ENCODE measurements at places on chromosomes 11 and 22.

- DNase-seq: no peak
Measured at GRCh38 chr22:25941365-25941960, 199.5 kb downstream of the MYO18B start.

GRCh38 chr22:22892096-22893052, 4.8 kb downstream of the IGLL5 start:
- DNase-seq: no peak

DNA sequence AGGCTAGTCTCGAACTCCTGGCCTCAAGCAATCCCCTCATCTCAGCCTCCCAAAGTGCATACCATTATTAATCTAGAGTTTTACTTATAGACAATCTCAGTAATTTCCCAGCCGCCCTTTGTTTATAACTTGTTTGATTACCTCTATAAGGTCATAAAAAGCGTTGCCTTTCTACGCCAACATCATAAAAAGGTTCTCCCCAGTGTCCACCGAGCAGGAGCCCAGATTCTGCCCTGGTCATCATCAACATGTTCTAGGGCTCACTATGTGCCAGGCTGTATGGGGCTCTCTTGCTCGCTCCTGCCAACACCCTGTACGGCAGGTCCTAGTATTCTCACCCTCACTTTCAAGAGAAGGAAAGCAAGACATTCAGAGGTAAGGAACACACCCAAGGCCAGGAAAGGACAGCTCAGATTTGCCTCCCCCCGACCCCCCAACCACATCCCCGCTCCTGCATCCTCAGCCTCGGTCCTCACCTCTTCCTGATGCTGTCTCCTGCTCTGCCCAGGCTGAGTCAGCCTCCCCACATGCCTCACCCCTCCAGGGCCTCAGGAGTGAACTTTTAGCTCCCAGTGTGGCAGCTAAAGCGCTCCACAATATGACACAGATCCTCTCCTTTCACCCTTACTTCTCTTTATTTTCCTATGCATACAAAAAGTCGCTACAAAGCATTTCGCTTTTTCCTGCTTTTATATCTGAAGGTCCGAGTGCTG, 14.3 kb downstream of the ARFGAP3 start:
- no peak for DNase-seq

DNA sequence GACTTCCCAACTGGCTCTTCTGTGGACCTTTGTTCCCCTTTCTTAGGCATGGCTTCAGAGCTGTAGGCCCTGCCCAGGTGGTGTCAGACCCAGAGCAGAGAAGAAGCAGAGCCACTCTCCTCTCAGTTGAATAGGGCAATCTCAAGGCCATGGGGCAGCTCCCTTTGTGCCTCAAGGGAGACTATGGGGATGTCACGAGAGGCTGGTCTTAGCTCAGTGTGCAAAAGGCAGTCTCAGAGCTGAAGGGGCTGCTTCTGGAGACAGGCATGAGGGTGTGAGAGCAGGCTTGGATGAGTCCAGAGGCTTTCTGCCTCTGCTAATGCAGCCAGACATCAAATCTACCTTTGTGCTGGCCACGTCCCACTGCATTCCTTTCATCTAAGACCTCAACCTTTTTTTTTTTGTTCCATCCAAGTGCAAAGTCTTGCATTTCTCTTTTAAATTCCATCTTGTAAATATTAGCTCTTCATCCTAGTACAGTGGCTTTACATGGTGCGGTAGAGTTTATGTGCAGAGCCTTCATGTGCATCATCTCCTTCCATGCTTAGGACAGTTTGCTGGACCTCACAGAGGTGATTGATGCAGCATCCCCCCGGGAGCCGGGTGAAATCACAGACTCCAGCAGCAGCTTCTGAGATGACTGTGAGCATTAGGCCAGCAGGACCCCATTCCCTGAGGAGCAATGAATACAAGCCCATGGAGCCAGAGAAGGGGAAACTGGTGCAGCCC, 34.2 kb upstream of the FCHSD2 start:
- no peak for DNase-seq

GRCh38 chr11:33539751-33540150, 160.9 kb downstream of the C11orf91 start:
- DNase-seq: no peak

DNA sequence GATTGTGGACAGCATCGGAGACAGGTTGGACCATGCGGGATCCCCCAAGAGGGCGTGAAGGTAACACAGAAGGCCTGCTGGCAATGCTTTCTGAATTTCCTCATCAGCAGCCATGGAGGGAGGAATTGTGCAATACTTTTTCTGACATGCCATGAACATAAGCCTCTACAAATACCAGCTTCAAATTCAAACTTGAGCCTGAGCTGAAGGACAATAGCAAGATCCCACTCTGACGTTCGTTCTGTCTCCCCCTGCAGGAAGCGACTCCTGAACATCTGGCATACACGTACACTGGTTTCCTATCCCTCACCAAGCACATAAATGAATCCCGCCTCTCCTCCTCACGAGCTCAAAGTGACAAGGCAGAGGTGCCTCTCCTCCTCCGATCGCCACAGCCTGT, 312.2 kb downstream of the BRD1 start:
- no peak for DNase-seq

DNA sequence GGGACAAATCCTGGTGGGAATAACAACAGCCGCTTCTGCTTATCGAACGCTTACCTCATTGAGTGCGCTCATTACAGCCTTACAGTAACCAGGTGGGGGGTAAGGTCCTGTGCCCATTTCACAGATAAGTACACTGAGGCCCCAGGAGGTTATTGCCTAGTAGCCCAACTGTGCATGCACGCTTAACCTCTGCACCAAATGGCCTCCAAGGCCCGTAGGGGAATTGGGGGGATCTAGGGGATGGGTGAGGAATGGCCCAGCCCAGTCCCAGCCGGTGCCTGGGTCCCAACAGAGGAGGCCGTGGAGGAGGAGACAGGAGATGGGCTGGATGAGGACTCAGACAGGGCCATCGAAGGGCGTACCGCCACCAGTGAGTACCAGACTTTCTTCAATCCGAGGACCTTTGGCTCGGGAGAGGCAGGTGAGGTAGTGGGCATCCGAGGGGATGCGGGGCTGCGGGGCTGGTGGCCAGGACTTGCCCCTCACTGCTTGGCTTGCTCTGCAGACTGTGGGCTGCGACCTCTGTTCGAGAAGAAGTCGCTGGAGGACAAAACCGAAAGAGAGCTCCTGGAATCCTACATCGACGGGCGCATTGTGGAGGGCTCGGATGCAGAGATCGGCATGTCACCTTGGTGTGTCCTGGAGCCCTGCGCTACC, 7.3 kb downstream of the F2 start:
- DNase-seq: no peak

GRCh38 chr11:46729110-46730027, 10.4 kb downstream of the F2 start:
- DNase-seq: no peak

- no peak for DNase-seq
Measured at GRCh38 chr11:3855808-3856491, 486 bp downstream of the STIM1 start.

DNA sequence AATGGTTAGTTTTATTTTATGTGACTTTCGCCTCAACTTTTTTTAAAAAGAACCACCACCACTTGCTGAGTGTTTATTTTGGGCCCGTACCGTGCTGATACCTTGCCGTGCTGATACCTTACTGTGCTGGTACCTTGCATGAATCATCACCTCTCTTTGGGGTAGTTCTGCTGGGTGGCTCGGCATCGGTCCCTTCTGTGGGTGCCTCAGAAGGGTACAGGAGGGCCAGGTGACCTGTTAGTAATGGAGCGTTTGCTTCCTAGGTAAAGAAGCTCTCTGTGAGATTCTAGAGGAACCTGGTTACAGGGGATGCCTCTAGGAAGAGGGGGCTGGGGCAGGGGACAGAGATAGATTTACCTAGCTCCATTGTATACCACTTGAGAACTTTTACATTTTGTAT, 17.1 kb downstream of the TOM1 start:
- DNase-seq: no peak

DNA sequence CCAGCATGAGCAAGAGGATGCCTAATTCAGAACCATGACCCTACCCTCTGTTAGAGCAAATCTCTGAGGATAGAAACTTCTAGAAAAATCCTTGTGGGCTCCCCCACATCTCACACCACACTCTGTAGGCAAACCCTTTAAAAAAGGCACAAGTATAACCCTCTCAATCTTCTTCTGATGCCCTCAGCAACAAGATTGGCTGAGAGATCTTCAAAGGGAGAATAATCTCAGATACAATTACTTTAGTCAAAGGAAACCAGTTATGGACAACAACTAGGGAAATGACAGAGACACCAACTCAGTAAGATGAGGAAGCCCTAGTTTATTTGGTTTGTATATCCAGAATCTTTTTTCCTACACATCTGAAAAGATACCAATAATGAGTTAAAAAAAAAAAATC, 49.2 kb downstream of the LIF start:
- no peak for DNase-seq

DNA sequence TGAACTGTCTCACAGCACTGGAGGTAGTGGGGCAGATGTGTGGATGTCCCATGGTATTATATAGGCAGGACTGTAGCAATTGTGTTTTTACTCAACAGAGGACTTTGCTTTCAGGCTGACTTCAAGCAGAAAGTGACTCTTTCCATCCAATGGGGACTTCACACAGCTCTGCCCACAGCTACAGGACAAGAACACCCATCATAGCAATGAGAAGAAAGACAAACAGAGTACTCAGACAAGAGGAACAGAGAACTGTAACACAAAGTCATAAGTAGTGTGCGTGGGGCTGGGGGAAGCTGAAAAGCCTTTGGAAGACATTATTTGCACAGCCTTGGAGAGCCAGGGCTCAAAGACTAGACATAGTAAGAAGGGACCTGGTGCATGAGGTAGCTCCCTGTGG, 70.3 kb downstream of the CCDC81 start:
- no peak for DNase-seq

DNA sequence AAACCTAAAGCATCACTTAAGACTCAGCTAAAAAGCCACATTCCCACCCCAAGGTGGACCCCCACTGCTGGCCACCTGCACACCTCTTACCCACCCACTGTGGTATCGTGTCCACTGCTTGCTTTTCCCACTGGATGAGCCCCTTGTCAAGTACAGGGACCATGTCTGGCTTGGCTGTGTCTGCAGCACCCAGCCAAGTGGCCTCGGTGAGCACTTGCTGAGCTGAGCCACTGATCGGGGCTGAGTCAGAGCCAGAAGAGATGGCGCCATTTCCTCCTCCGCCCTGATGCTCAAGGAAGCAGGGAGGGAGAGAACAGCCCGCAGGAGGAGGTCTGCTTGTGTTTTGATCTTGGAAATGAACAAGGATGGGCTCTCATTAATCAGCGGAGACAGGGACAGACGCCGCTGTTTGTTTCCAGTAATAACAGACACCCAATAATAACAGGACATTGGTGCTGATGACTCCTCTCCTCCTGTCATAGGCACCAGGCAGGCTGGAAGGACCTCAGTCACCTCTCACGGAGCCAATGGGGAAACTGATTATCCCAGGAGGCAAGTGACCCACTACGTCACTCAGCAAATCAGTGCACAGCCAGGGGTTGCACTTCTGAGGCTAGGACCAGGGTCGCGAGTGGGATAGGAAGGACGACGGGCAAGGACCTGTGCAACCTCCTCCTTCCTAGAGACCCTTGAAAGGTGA, 85.2 kb upstream of the RTL6 start:
- no peak for DNase-seq

DNA sequence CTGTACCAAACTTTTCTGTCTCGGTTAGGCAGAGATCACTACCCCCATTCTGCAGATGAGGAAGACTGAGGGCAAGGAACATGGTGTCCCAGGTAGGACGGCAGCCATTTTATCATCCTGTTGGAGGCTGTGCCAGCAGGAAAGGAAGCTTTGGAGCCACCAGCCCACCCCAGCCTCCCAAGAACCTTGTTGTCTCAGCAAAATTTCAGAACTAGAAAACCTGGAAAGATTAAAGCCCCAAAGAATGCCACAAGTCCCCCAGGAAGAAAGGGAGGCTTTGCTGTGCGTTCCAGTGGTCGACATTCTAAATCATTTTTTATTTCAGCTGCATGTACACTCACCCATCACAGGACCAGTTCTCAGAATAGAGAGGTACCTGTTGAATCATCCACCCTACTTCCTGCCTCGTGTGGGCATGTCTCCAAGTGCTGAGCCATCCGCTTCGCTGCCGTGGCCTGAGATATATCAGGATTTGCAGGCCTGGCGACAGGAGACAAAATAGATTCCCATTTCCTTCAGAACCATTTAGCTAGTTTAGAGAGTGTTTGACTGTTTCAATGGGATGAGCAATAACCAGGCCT, 13.0 kb upstream of the EIF3D start:
- DNase-seq: no peak
